ENCODE measurements at places on chromosomes 11 and 22.

DNA sequence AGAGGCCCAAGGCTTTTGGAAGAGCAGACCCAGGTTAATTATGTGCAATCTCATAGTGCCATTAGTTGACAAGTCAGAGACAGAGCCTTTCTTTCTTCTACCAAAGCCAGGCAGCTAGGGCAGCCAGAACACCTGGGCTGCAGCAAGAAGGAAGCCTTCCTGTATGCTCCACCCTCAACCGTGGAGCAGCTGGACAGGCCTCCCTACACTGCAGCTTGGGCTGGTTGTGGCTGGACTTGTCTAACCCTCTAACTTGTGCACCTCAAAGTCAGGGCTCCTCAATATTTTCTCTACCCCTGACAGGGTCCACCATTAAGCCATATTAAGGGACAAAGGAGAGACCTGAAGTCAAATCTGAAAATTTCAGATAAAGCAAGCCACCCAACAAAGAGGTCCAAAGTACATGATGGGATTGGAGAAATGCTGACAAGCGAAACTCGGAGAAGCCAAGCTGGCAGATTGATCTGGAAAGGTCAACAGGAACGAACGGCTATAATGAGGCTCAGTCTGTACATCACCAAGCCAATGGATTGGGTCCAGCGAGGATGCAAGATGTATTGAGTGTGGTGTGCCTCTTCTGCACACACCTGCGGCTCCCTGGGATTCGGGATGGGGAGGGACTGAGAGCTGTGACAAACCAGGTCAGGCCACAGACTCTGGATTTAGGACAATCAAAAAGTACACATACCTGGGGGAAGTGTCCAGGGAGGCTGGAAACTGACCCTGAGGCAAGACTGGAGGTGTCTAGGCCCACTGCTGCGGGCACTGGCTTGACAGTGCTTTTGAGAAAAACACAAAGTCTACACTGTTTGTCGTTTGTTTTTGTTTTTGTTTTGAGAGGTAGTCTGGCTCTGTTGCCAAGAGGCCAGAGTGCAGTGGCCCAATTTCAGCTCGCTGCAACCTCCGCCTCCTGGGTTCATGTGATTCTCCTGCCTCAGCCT, 11.7 kb upstream of the SLC43A3 start:
- no peak for DNase-seq

DNA sequence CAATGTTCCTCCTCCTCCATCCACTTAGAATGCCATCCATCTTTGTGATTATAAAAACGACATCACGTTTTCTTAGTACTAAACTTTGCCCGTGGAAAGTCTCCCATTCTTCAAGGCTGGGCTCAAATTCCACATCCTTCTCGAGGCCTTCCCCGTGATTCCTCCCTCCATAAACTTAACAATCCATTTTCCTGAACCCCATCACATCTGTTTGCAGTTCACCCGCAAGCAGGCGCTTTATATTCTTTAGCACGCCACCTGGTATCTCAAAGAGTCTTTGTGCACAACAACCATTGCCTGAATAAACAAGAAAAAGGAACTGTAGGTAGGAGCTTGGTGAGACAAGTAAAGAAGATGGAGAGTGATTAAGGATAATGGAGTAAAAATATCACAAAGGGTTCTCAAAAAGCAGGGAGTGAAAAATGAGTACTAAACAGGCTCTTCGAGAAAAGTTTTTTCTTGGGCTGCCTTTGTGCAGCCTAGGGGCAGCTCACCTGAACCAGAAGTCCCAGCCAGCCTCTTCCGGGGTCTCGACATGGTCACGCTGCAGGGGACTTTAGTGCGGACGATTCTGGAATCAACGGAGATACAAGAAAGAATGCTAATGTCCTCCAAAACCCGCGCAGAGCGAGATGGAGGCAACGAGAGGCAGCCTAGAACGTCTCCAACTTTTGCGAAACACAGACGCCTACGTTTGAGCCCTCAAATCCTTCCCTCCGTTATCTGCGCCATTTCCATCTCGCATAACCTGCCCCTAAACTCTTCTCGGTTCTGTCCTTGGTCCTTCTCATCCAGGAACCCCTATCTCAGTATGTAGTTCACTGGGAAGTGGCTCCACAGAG, 585 bp downstream of the THYN1 start:
- no peak for DNase-seq

- no peak for DNase-seq
Observed at GRCh38 chr11:83394331-83394730, 108.2 kb upstream of the CCDC90B start.

GRCh38 chr11:74636630-74637184, 44.3 kb downstream of the POLD3 start:
- DNase-seq, result no peak

- DNase-seq, result no peak
Observed at GRCh38 chr22:20267441-20268278, 458 bp downstream of the RTN4R start.

DNA sequence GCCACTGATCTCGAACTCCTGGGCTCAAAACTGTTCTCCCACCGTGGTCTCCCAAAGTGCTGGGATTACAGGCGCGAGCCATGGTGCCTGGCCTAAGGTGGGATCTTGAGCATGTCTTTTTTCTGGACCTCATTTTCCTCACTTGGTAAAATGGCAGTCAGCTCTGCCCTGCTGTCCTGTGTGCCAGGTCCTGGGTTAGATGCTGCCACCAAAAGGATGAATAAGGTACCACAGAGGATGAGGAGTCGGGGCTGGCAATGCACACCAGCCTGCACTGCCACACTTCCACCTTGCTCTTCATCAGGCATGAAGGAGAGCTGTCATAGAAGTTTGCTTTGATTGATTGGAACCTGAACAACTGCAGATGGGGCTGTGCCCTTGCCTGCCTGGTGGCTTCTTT, 32.3 kb downstream of the ACO2 start:
- no peak for DNase-seq

- no peak for DNase-seq
Observed at GRCh38 chr11:128477278-128477677, 110.1 kb downstream of the ETS1 start.

- no peak for DNase-seq
Observed at GRCh38 chr22:45376009-45376408, 37.4 kb downstream of the SMC1B start.

GRCh38 chr11:68581439-68581838, 102.9 kb upstream of the GAL start:
- no peak for DNase-seq

DNA sequence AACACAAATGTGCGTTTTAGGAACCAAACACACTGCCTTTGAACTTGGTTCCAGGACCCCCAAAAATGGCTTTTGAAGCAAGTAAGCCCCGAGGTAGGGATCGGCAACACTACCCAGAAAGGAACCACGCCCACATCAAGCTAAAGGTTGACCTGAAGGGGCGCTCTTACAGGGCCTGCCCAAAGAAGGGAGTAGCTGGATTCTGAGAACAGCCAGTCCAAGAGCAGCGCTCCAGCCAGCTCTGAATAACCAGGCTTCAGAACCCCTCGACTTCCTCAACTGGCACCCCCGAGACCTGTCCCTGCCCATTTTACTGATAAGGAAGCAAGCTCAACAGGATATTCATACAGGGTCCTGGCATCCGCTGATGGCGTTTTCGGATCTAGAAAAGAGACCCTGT, 18.9 kb upstream of the MOB2 start:
- no peak for DNase-seq

GRCh38 chr11:10328314-10329098, 23.6 kb downstream of the ADM start:
- no peak for DNase-seq

DNA sequence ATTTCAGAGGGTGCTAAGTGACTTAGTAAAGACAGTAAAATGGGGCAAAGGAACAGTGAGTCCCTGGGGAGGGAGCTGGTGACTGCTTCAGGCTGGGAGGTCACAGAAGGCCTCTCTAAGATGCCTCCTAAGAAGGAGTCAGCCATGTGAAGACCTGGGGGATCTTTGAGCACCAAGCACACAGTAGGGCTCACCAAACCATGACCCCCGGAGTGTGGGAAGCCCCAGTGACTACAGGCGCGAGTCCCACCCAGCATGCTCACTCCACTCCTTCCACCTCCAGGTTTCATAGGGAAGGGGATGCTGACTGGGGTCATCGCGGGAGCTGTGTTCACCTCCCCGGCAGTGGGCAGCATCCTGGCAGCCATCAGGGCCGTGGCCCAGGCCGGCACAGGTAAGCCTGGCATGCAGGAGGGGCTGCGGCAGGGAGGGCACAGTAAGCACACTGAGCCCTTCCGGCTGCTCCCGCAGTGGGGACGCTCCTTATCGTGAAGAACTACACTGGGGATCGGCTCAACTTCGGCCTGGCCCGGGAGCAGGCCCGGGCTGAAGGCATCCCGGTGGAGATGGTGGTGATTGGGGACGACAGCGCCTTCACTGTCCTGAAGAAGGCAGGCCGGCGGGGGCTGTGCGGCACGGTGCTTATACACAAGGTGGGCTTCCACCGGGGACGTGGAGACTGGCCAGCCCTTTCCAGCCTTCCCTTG, 5.9 kb downstream of the TKFC start:
- DNase-seq, result no peak

- no peak for DNase-seq
Observed at GRCh38 chr11:77530879-77531278, 57.0 kb upstream of the PAK1 start.

- DNase-seq, result no peak
Observed at GRCh38 chr11:64566915-64567891, 23.8 kb upstream of the SLC22A12 start.

DNA sequence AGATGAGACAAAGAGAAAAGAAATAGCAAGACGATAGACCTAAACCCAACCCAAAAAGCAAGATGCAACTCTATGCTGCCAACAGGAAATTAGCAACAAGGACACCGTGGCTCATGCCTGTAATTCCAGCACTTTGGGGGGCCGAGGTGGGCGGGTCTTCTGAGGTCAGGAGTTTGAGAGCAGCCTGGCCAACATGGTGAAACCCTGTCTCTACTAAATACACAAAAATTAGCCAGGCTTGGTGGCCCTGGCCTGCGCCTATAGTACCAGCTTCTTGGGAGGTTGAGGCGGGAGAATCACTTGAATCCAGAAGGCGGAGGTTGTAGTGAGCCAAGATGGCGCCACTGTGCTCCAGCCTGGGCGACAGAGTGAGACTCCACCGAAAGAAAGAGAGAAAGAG, 24.3 kb upstream of the IL10RA start:
- DNase-seq, result no peak

GRCh38 chr22:39220450-39220849, 24.3 kb downstream of the PDGFB start:
- DNase-seq, result no peak

GRCh38 chr11:112288021-112288420, 27.4 kb upstream of the PLET1 start:
- no peak for DNase-seq

DNA sequence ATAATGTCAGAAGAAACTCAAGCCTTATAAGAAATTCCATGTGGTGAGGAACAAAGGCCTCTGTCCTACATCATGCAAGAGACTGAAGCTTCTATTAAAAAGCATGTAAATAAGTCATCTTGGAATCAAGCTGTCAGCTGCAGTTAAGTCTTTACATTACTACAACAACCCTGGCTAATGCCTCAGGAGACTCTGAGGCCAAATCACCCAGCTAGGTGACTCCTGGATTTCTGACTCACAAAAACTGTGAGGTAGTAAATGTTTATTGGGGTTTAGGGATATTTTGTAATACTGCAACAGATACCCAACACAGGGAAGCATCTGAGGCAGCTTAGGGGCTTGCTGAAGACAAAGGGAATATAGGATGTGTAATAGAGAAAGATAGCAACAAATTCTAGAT, 89.6 kb downstream of the C11orf87 start:
- DNase-seq, result no peak

GRCh38 chr11:129969920-129970319, 32.7 kb downstream of the PRDM10 start:
- DNase-seq, result no peak

DNA sequence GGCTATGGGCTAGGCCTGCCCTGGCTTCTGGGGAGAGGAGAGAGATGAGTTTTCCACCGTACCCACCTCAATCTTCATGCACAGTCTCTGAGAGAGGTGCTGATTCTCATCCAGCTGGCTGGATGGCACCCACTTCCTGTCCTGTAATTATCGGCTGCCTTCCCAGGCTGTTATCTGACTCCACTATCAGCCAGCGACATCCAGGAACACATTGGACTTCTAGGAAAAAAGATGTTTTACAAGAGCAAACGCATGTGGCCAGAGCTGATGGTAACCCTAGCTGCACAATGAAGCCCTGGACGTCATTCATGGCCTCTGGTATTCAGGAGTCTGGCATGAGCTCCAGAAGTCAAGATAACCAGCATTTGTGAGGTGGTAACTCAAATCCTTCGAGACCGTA, 137.4 kb downstream of the EHF start:
- DNase-seq, result no peak

- DNase-seq, result no peak
Observed at GRCh38 chr11:5550440-5551095, 2.2 kb upstream of the OR52H1 start.

DNA sequence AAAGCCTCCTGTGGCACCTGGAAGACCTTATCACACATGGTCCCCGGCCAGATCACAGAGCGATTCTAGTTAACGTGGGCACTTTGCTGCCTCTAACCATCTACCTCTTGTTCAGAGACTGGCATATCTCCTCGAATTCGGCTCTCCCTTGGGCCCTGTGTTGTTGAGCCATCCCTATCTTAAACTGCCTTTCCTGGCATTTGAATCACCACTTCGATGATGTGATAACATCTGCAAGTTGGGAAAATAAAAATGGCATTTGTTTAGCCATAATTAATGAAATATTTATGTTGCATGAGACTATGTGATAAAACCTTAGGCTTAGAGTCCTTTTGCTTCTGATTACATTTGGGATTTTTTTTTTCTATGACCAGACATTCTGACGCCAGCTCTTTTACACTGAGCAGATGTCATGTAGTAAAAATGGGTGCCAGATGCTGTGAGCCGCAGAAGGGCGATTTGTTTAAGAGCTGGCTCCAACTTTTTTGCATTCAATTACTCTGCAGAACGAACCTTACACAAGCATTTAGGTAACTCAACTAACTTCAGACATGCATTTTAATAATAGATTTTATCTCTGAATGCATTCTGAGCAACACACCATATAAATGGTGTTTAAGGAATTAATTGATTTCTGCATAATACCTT, 58.5 kb upstream of the PARVA start:
- peak; percentile 79 for DNase-seq

DNA sequence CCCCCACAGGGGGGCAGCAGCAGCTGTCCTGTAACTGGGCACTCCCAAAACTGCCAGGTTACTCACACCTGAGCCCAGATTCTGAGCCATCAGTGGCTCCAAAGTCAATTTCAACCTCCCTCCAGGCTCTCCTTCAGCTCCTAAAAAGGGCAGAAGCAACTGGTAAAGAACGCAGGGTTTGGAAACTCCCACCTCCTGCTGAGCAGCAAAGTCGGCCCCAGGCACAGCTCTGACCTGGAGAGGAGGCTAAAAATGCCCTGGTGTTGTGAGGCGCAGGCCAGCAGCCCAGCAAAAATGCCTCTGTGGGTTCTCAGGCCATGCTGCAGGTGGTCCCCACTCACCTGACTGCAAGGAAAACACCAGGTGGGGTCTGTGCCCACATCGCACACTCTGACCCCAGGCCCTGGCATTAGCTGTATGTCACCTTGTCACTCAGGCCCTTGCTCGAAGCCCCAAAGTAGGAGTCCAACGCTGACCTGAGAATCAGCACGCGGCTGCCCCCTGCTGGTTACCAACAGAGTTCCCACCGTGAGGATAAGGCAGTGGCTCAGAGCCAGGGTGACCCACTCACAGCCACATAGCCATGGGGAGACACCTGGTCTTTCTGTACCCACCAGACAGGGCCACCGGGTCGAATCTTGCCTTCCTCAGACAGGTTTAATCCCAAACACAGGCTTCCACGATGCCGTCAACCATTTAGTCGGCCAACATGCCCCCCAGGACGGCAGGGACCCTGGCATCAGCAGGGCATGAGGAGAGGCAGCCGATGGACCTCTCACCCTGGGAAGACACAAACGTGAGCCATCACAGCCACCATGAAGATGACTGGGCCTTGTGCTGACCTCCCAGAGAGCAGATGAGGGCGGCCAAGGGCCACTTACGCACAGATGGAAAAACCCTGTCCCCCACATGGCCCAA, 11.1 kb downstream of the POLR3H start:
- DNase-seq, result peak; percentile 29

All from NCI-H1436 (cell line).